ENCODE measurements at places on chromosomes 16 and 17. TPM values are rescaled to one million over a fixed set of nuclear protein-coding genes. Genes with fewer than 3 reads are reported as not detected.

GRCh38 chr17:1347589-1348323 is 52.3 kb downstream of the YWHAE start:
- H3K36me3 ChIP-seq: no peaks in the 10 kb centered on the region
- H3K4me1 ChIP-seq: no peaks in the 10 kb centered on the region
- no peaks in the 10 kb centered on the region for H3K27me3 ChIP-seq
- no peak overlapping the region for H3K4me3 ChIP-seq
- no peak for DNase-seq

- no peak for DNase-seq
- no peak overlapping the region for H3K27ac ChIP-seq
- H3K27me3 ChIP-seq: no peaks in the 10 kb centered on the region
- no peaks in the 10 kb centered on the region for H3K4me1 ChIP-seq
Observed at GRCh38 chr17:59815965-59816364, 76.8 kb downstream of the TUBD1 start.

GRCh38 chr17:80026359-80027042 is 9.2 kb downstream of the TBC1D16 start:
- DNase-seq: no peak
- no peak overlapping the region for H3K4me3 ChIP-seq
- H3K27ac ChIP-seq: no peak overlapping the region
- H3K4me1 ChIP-seq: no peaks in the 10 kb centered on the region

DNA sequence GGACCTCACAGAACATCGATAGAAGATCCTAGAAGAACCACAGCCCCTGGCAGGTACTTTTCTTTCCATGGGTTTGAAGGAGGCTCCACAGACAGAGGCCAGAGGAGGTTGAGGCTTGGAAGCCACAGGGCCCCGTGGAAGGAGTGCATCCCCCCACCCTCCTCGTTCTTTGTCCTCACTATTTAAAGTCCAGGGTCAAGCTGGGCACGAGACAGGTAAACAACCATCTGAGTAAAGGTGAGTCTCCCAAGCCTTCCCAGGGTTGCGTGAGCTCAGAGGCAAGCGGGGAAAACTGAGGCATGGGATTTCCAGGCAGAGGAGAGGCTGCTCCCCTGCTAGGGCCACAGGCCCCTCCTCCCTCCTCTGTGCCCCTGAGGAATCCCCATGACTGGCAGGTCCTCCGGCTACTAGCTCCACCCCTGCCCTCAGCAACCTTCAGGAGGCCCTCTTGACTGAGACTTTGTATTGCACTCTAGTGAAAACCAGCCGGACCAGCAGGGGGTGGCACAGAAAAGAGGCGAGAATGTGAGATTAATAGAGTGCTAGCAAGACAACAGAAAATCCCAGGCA is 927 bp upstream of the SULT1A2 start:
- H3K4me1 ChIP-seq: peaks cover 2% of the 10 kb centered on the region
- H3K4me3 ChIP-seq: no peak overlapping the region
- H3K27me3 ChIP-seq: peaks cover 3% of the 10 kb centered on the region
- H3K27ac ChIP-seq: no peak overlapping the region

Gene NPIPA2
- total RNA-seq: 1.9 TPM

Gene BOLA2B
- total RNA-seq: 47.0 TPM

Gene ZNF629
- 7.6 TPM for total RNA-seq

Gene SCN4A
- 0.13 TPM for total RNA-seq

Gene ZNF778
- 15.2 TPM for total RNA-seq

Gene EME2
- 34.5 TPM for total RNA-seq

Gene EVPL
- 0.72 TPM for total RNA-seq

All from T-cell (primary cell).